Activated naive CD8-positive, alpha-beta T cell treated with anti-CD3 and anti-CD28 coated beads, Interleukin-2, amount 10 ng/mL, durations not matched to agents 7 days and 5 days (primary cell): ENCODE measurements at places on chromosomes 1 and 21. TPM values are rescaled to one million over a fixed set of nuclear protein-coding genes. Genes with fewer than 3 reads are reported as not detected.

DNA sequence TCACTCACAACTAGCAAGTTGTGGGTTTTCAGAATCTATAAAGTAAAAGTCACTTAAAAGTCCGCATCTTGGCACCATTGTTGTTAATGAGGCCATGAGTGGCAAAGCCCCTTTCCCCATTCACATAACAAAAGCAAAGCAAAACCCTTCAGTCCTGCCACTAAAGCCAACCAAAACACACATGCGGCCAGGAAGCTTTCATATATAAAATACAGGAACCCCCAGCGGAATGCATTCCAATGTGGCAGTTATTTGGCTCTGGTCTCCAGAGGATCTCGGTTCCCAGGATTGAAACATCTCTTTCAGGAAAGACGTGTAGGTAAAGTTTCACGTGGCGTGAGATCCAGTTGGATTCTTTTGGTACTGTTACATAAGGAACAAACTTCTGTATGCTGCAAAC lies 2.5 kb upstream of the LBR start:
- DNase-seq = no peak
- no peak overlapping the region for H3K27ac ChIP-seq
- no peak overlapping the region for H3K4me3 ChIP-seq
- peaks cover 4% of the 10 kb centered on the region for H3K36me3 ChIP-seq
- H3K4me1 ChIP-seq = peaks cover 24% of the 10 kb centered on the region

DNA sequence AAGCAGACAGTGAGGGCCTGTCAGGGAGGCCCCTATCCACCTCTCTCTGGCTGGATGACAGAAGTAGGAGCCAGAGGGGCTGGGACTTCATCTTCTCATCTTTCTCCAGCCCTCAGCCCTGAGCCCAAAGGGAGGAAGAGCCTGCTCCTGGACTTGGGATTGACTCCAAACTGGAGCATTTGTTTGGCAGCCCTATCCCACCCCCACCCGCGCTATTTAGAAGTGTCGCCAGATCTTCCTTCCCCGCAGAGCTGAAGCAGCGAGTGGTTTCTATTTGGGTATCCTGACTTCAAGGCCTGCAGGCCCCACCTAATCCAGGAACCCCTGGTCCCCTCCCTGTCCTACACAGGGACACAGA lies 9.6 kb downstream of the NES start:
- no peaks in the 10 kb centered on the region for H3K36me3 ChIP-seq
- no peak overlapping the region for H3K4me3 ChIP-seq
- H3K27ac ChIP-seq = no peak overlapping the region
- H3K27me3 ChIP-seq = peaks cover 38% of the 10 kb centered on the region

GRCh38 chr1:151342021-151342420 lies 5.0 kb downstream of the RFX5 start:
- no peak overlapping the region for H3K4me3 ChIP-seq
- H3K36me3 ChIP-seq = peaks cover 3% of the 10 kb centered on the region
- DNase-seq = no peak
- no peak overlapping the region for H3K27ac ChIP-seq
- H3K4me1 ChIP-seq = peaks cover 21% of the 10 kb centered on the region
- H3K27me3 ChIP-seq = no peaks in the 10 kb centered on the region

DNA sequence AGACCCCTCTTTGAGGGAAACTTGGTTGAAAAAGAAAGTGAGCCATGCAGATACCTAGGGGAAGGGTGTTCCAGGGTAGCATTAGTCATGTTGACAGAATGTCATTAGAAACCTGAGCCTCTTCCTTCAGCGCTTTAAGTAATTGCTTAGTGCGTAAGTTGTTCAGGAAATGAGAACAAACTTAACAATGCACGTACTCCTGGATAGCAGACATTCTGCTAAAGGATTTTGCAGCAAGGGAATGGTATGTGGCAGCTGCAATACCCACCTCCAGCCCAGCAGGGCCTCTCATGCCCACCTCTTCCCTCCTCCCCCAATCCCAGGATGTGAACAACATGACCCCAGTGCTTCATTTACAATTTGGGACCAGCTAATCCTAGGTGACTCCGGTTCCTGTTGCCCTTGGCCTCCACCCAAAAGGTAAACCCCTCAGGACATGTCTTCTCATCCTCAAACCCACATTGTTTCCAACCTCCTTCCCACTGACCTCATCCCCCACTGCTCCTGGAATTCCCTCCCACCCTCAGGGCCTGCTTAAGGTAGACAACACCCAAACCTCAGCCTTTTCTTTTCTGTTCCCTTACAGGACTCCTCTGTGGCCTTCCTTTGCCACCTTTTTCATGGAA lies 98.0 kb upstream of the BCAR3 start:
- H3K27me3 ChIP-seq = no peaks in the 10 kb centered on the region
- H3K4me1 ChIP-seq = peaks cover 2% of the 10 kb centered on the region
- no peak overlapping the region for H3K4me3 ChIP-seq
- H3K27ac ChIP-seq = no peak overlapping the region
- H3K36me3 ChIP-seq = peaks cover 3% of the 10 kb centered on the region

KRTAP11-1 gene
- total RNA-seq = not detected

GRCh38 chr1:17632541-17633184 lies 93.2 kb downstream of the ARHGEF10L start:
- no peaks in the 10 kb centered on the region for H3K36me3 ChIP-seq
- DNase-seq = no peak
- no peak overlapping the region for H3K4me3 ChIP-seq
- H3K27me3 ChIP-seq = no peaks in the 10 kb centered on the region
- no peak overlapping the region for H3K27ac ChIP-seq

DNA sequence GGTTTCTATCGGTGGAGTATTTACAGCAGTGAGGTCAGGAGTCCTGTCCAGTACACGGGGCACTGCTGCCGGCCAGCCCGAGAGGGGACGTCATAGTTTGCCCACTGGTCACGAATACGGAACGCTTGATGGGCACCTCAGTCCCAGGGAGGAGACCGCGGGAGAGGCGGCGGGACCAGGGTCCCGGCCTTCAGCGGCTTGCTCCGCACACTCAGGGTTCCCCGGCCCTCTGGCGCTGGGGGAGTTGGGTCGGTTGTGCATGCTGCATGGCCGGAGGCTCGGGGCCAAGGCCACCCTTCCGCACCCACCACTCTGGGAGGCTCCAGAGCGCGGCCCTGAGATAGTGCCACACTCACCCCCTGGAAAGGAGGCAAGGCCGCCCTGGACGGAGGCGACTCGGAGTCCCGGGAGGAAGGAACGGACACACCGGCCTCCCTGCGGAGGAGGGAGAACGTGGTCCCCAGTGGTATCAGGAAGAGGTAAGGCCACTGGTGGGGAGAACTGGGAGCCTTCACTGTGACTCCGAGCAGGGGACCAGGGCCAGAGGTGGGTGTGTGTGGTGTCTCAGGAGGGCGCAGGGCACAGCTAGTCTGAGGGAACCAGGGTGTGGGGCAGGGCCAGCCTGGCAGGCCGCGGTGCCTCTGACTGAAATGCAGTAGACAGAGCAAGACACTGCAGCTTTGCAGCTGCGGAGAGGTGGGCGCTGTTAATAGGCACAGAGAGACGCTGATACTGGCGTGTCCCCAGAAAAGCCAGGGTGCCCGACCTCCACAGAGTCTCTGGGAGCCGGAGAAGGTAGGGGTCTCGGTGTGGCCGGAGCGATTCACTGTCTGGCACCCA lies 28.6 kb upstream of the PRSS38 start:
- peak; percentile 31 for DNase-seq
- peaks cover 3% of the 10 kb centered on the region for H3K36me3 ChIP-seq
- H3K4me1 ChIP-seq = peaks cover 5% of the 10 kb centered on the region

GRCh38 chr21:44522753-44523204 lies 17.2 kb downstream of the KRTAP10-1 start:
- no peak for DNase-seq
- H3K27me3 ChIP-seq = peaks cover 3% of the 10 kb centered on the region
- no peaks in the 10 kb centered on the region for H3K4me1 ChIP-seq
- H3K4me3 ChIP-seq = no peak overlapping the region
- no peaks in the 10 kb centered on the region for H3K36me3 ChIP-seq
- H3K27ac ChIP-seq = no peak overlapping the region

- H3K36me3 ChIP-seq = peaks cover 13% of the 10 kb centered on the region
- H3K27me3 ChIP-seq = no peaks in the 10 kb centered on the region
These were observed 5.7 kb downstream of the ATP6V1G3 start for GRCh38 chr1:198534548-198535418.

GRCh38 chr1:150006881-150007421 lies 3.6 kb downstream of the OTUD7B start:
- peaks cover 23% of the 10 kb centered on the region for H3K4me1 ChIP-seq
- no peak overlapping the region for H3K4me3 ChIP-seq
- H3K36me3 ChIP-seq = peaks cover 14% of the 10 kb centered on the region
- no peak for DNase-seq
- no peaks in the 10 kb centered on the region for H3K27me3 ChIP-seq
- no peak overlapping the region for H3K27ac ChIP-seq

OR2M3 gene
- total RNA-seq = not detected

AMIGO1 gene
- 9.4 TPM for total RNA-seq

DNA sequence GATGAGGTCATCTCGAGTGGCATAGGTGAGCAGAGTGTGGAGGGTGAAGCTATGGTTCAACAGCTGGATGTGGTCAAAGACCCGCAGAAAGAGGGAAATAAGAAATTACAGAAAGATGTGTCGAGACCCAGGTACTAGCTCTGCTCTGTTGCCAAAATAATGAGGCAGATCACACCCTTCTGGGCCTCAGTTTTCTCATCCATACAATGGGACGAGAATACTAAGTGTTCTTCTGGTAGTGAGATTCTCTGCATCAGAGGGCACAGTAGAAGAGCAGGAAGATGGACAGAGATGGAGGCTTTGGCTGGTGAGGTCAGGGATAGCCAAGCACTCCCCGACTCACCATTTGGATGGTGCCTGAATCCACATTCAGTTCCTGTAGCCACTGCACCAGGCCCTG lies 11.1 kb downstream of the MAP3K6 start:
- no peak overlapping the region for H3K4me3 ChIP-seq
- no peak for DNase-seq
- H3K27me3 ChIP-seq = peaks cover 6% of the 10 kb centered on the region
- peak overlapping the region; percentile 86 for H3K27ac ChIP-seq
- H3K36me3 ChIP-seq = no peaks in the 10 kb centered on the region
- H3K4me1 ChIP-seq = peaks cover 27% of the 10 kb centered on the region

- no peak for DNase-seq
- H3K36me3 ChIP-seq = no peaks in the 10 kb centered on the region
- no peaks in the 10 kb centered on the region for H3K4me1 ChIP-seq
- H3K4me3 ChIP-seq = no peak overlapping the region
- H3K27me3 ChIP-seq = peaks cover 4% of the 10 kb centered on the region
These were observed 357.9 kb upstream of the USP24 start for GRCh38 chr1:55572878-55573734.

- H3K27ac ChIP-seq = no peak overlapping the region
- DNase-seq = no peak
- no peak overlapping the region for H3K4me3 ChIP-seq
These were observed 414.0 kb downstream of the PRDM2 start for GRCh38 chr1:14113841-14114567.

TSTD1 gene
- total RNA-seq = 81.7 TPM

ZNF697 gene
- total RNA-seq = 0.22 TPM
